ENCODE measurements at places on chromosomes 3 and 15. TPM values are rescaled to one million over a fixed set of nuclear protein-coding genes. Genes with fewer than 3 reads are reported as not detected.

- no peak for DNase-seq
These were observed 219.7 kb upstream of the COL8A1 start for GRCh38 chr3:99418709-99419108.

Gene BUB1B
- total RNA-seq, result 19.4 TPM

- no peak for DNase-seq
These were observed at the start of gene SLC51B for GRCh38 chr15:65044724-65045481. TSS of gene SLC51B (plus strand) at chr15:65045387. CDS start at chr15:65050005, 4,618 bp downstream.

Gene KLHDC8B
- total RNA-seq, result 1.3 TPM

DNA sequence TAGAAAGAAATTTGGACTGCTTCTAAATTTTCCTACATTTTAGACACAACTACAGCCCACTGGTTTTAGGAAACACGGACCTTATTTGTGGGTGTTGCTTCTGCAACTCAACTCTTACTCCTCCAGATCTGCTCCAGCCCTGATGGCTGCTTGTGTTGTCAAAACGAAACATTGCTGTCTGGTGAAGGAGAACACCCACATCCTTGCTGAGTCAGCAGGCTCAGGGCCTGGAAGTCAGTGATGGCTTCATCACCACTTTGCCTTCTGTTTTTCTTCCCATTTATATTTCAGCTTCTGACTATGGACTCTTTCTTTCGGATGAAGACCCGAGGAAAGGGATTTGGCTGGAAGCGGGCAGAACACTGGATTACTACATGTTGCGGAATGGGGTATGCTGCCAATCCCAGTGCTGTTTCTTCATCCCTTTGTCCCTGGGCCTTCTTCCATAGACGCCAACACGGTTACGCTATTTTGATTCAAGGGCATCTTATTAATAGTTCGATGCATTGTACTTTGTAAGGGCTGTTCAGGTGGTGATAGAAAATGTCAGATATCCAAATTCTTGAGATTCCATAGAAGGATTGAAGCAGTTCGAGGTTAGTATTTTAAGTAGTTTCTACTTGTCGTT is 392.6 kb upstream of the TPM1 start:
- peak; percentile 29 for DNase-seq

Measured in natural killer cell treated with Interleukin-12 subunit alpha and Interleukin-12 subunit beta and Interleukin-15 and Interleukin-18, amount 100 ng/mL, for 72 hours (primary cell).